ENCODE measurements at places on chromosomes 5 and 9.
A peak's percentile ranks its signal among the peaks of the same experiment; 100 is the strongest.

DNA sequence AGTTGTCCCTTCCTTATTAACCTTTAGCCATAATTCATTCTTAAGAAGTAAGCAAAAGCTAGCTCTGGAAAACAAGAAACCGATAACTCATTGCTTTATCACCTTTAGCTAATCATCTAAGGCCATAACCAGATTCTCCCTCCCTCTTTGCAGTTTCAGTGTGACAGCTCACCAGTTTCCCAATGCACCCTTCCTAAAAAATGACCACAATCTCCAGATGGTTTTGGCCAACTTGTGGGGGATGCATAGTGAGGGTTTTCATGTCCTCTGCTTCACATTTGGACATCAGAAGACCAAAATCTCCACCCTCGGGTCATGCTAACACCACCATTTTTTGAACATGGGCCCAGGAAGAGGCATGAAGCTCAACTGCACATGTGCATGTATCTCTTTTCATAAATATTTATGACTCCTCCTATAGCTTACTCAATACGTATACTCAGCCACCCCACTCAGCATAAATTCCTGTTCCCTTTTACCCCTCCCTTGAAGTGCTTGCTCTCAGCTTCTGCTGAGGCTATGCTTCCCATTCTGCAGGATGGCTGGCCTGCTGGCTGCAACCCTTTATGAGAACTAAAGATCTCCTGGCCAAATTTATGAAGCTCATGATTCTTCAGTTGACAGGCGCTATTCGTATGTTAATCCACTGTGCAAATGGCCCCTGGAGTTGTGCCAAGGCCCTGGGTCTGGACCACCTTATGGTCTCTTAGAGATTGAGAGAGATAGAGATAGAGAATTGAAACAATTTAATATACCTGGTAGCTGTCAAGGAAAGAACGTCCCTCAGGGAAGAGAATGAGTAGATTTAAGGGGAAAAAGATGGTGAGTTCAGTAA is 14.8 kb downstream of the PPP3R2 start:
- H3K4me1 ChIP-seq = no peaks in the 10 kb centered on the region
- no peak overlapping the region for H3K27ac ChIP-seq
- H3K36me3 ChIP-seq = no peaks in the 10 kb centered on the region
- no peak for DNase-seq

- no peak overlapping the region for H3K27ac ChIP-seq
- H3K4me3 ChIP-seq = no peak overlapping the region
- no peak for DNase-seq
Measured at GRCh38 chr5:74149395-74149794, 491.1 kb downstream of the ENC1 start.

DNA sequence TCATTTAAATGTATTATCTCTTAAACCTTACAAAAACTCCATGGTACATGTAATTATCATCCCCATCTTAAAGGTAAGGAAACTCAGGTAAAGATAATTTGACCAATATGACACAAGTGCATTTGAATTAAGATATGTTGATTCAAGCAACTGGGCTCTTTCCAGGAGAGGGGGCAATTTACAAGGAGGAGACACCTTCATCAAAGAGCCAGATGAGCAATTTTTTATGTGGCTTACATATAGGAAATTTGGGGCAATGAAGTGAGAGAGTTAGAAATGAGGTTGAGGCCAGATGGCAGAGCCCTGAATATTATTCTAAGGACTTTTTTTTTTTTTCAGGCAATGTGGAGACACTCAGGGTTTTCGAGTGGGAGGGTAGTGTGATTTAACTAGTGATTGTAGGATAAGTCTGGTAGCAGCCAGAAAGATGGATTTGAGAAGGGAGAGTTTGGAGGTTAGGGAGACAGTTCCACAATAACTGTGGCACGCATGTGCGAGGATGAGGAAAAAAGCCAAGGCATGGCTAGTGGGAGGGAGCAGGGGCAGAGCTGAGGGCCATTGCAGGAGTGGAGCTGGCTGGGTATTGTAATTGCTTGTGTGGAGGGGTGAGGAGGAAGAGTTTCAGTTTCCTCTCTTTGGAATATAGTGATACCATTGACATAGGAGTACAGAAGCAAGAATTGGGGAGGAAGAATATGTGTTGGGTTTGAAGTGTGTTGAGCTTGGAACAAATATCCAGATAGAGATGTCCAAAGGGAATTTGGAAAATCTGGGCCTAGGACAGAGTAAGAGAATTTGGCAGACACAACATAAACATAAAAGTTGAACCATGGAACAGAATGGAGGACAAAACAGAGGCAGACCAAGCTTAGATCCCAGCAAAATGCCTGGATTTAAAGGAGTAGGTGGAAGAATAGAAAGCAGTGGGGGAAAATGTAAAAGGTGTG is 72.0 kb downstream of the ACTBL2 start:
- no peak overlapping the region for H3K27ac ChIP-seq
- H3K4me3 ChIP-seq = no peak overlapping the region
- H3K4me1 ChIP-seq = no peaks in the 10 kb centered on the region
- DNase-seq = no peak
- no peaks in the 10 kb centered on the region for H3K27me3 ChIP-seq

GRCh38 chr5:85170183-85170582 is 785.5 kb upstream of the EDIL3 start:
- no peak for DNase-seq
- H3K4me3 ChIP-seq = no peak overlapping the region
- no peaks in the 10 kb centered on the region for H3K4me1 ChIP-seq
- no peaks in the 10 kb centered on the region for H3K36me3 ChIP-seq
- no peaks in the 10 kb centered on the region for H3K27me3 ChIP-seq
- H3K27ac ChIP-seq = no peak overlapping the region

- no peaks in the 10 kb centered on the region for H3K4me1 ChIP-seq
- H3K27ac ChIP-seq = no peak overlapping the region
- H3K27me3 ChIP-seq = no peaks in the 10 kb centered on the region
- H3K4me3 ChIP-seq = no peak overlapping the region
Measured at GRCh38 chr9:130963916-130964315, 24.9 kb upstream of the FIBCD1 start.

GRCh38 chr5:83924171-83924570 is 203.5 kb upstream of the HAPLN1 start:
- no peak for DNase-seq
- peak overlapping the region; percentile 46 for H3K27ac ChIP-seq
- no peaks in the 10 kb centered on the region for H3K27me3 ChIP-seq
- H3K4me3 ChIP-seq = no peak overlapping the region

- H3K4me1 ChIP-seq = peaks cover 10% of the 10 kb centered on the region
- no peak for DNase-seq
- no peaks in the 10 kb centered on the region for H3K27me3 ChIP-seq
- no peak overlapping the region for H3K27ac ChIP-seq
- no peak overlapping the region for H3K4me3 ChIP-seq
- no peaks in the 10 kb centered on the region for H3K36me3 ChIP-seq
Measured at GRCh38 chr9:98985596-98985995, 41.9 kb downstream of the COL15A1 start.

- H3K4me1 ChIP-seq = no peaks in the 10 kb centered on the region
- peaks cover 2% of the 10 kb centered on the region for H3K36me3 ChIP-seq
- DNase-seq = no peak
- H3K27ac ChIP-seq = no peak overlapping the region
- no peaks in the 10 kb centered on the region for H3K27me3 ChIP-seq
Measured at GRCh38 chr9:72351538-72352453, 13.2 kb downstream of the ZFAND5 start.

DNA sequence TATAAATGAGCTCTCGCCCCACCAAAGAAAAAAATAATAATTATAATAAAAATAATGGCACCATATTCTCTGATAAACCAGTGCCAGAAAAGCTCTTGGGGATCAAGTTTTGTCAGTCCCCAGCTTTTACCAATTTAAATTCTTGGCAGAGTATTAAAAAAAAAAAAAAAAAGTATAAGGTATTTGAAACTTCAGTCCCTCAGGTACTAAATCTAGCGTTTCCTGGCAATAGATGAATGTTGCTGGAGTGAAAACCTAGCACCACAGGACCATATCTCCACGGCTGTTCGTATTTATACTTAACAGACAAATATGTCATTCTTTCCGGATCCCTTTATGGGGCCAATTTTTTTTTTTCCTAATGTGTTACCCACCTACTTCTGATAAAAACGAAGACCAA is 646.2 kb downstream of the CCDC171 start:
- H3K27me3 ChIP-seq = no peaks in the 10 kb centered on the region
- no peak for DNase-seq
- peaks cover 24% of the 10 kb centered on the region for H3K4me1 ChIP-seq

DNA sequence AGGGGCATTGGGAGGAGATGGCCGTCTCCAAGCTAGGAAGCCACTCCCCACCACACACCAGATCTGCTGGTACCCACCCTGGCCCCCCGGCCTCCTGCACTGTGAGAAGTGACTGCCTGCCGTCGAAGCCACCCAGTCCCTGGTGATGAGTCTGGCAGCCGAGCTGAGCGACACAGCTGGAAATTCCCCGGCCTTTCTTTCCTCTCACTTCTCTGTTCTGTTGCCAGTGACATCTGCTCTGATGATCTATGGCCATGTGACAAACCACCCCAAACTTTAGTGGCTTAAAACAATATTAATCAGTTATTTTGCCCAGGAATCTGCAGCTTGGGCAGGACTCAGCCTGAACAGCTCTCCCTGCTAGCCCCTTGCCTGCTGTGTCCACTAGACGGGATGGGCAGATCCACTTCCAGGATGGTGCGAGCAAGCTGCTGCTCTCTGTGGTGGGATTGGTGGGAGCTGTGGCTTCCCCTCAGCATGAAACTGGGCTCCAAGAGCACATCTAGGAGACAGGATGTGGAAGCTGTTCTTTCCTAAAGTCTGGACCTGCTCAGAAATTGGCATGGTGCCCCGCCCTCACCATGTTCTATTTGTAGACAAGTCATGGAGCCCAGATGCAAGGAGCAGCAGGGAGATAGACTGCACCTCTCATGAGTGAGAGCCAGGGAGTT is 211.2 kb downstream of the GADD45G start:
- no peaks in the 10 kb centered on the region for H3K27me3 ChIP-seq
- H3K27ac ChIP-seq = no peak overlapping the region
- H3K36me3 ChIP-seq = no peaks in the 10 kb centered on the region
- peak; percentile 27 for DNase-seq

DNA sequence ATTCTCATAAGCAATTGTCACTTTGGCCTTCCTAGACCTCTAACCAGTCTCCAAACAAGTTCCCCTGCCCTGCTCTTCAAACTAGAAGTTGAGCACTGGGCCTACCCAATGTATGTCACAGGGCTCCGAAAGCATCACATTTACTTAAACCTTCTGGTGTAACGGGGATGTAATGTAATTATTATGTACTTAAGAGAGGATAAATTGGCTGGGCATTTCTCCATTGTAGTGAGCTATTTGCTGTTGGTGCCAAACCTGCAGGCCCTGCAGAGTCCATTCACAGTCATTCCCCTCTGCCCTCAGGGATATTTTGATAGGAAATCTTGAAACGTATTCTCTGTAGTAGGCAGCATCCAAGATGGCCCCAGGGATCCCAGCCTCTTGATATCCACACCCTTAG is 64.2 kb upstream of the GNE start:
- no peak for DNase-seq
- H3K4me3 ChIP-seq = no peak overlapping the region
- H3K36me3 ChIP-seq = no peaks in the 10 kb centered on the region

- no peak for DNase-seq
- H3K27ac ChIP-seq = no peak overlapping the region
- peaks cover 4% of the 10 kb centered on the region for H3K4me1 ChIP-seq
- H3K36me3 ChIP-seq = no peaks in the 10 kb centered on the region
Measured at GRCh38 chr9:107039542-107039941, 176.6 kb downstream of the ZNF462 start.

- no peaks in the 10 kb centered on the region for H3K4me1 ChIP-seq
- DNase-seq = peak; percentile 41
- no peaks in the 10 kb centered on the region for H3K27me3 ChIP-seq
- H3K27ac ChIP-seq = no peak overlapping the region
- no peaks in the 10 kb centered on the region for H3K36me3 ChIP-seq
- no peak overlapping the region for H3K4me3 ChIP-seq
Measured at GRCh38 chr5:134637116-134637721, 4.6 kb upstream of the SAR1B start.

Measured in trophoblast cell (in vitro differentiated cells and primary cell).